ENCODE measurements at places on chromosomes 1 and 21.

DNA sequence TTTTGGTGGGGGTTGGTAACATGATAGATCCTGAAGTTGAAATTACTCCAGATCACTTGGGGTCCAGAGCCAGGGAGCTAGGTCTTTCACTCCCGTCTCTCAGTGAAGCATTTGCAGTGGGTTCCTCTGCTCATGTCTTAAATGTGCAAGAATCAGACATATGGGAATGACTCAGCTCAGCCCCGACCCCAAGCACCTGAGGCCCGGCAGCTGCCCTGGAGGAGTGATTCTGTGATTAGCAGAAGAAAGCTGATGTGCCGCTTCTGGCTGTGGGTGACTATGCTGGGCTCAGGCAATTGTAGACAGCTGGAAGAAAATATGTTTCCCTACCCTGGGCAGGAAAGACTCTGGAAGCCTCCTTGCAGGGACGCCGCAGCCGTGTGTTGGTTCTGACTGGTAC, 601.7 kb downstream of the NPHP4 start:
- no peak for DNase-seq

DNA sequence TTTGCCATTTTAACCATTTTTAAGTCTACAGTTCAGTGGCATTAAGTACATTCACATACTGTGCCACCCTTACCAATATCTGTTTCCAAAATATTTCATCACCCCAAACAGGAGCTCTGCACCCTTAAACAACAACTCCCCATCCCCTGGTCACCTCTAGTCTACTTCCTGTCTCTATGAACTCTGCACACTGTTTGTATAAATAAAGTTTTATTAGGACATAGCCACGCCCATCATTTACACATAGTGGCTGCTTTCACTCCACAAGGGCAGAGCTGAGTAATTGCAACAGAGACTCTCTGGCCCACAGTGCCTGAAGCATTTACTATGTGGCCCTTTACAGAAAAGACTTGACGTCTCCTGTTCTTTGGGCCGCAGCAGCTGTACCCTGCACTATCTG, 30.1 kb downstream of the KCNAB2 start:
- peak; percentile 35 for DNase-seq

DNA sequence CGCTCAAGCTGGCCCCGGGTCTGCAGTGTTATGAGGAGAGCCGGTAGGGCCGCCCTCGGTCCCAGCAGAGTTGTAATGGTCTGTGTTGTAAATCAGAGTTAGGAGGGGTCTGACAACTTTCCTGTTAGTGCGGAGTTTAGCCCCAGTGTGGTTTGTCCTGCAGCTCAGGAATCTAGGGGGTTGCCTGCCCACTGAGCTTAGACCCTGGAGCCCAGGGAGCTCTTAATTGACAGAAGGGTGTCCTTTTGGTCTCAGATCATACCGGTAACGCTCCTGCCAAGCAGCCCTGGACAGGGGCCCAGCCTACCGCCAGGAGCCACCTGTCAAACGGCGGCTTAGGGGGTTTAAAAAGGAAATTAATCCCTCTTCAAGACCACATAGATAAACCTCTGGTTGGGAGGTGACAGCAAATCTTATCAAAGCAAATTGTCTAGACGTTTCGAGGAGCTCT, 164.4 kb downstream of the DYRK1A start:
- no peak for DNase-seq

- DNase-seq, result no peak
Observed at GRCh38 chr1:54798206-54798605, 2.9 kb downstream of the TTC22 start.

DNA sequence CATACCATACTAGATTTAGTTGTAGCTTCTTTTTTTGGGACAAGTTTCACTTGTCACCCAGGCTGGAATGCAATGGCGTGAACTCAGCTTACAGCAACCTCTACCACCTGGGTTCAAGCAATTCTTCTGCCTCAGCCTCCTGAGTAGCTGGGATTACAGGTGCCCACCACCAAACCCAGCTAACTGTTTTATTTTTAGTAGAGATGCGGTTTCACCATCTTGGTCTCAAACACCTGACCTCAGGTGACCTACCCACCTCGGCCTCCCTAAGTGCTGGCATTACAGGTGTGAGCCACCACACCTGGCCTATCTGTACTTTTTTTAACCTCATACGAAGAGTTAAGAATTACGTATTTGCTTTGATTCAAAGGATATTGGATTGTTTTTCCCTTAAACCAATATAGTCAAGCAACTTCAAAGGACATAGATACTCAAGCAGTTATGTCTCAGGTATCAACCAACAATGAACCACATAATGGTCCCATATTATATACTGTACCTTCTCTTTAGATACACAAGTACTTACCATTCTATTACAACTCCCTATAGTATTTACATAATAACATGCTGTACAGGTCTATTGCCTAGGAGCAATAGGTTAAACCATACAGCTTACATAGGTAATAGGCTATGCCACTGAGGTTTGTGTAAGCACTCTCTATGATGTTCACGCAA, 7.5 kb downstream of the HMGN1 start:
- DNase-seq, result no peak

GRCh38 chr1:186473047-186473446, 12.1 kb upstream of the PDC start:
- DNase-seq, result no peak

DNA sequence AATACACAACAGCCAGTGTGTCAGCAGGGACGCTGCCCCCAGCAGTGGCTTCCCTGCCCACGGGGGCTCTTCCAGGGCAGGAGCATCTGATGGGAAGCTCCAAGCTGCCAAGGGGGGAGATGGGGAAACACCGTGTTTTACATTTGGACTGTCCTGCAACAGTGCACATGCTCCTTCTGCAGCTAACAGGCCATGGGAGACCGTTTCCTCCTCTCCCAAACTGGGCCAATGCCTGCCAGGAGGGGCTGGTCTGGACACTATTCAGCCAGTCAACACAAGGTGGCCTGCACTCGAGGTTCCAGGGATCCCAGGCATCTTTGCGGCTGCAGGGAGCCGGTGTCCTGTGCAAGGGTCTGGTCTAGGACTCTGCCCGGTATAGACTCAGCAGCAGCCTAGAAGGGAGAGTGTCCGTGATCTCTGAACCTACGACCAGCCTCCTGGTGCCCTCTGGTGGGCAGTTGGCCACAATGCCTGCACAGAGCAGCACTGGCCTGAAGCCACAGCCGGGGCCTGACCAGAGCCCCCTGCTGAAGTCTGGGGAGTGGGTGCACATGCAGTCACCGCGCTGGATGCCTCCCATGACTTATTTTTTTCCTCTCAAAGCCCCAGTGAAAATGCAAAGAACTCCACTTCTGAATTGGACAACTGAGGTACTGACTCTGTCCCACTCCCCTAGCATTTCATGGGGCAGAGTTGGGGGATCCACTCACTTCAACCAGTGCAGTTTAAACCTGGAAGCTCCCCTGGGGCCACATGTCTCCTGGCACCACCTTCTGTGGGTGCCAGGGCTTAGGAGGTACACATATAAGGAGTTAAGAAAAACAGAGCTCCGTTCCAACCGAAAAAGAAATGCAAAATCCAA, 33.3 kb downstream of the RCC2 start:
- DNase-seq, result peak; percentile 65
